ENCODE measurements at places on chromosomes 3 and 15.

GRCh38 chr3:94564247-94564646, 501.4 kb downstream of the NSUN3 start:
- no peak for DNase-seq

GRCh38 chr3:123449102-123449996, 459 bp upstream of the ADCY5 start:
- DNase-seq, result no peak

DNA sequence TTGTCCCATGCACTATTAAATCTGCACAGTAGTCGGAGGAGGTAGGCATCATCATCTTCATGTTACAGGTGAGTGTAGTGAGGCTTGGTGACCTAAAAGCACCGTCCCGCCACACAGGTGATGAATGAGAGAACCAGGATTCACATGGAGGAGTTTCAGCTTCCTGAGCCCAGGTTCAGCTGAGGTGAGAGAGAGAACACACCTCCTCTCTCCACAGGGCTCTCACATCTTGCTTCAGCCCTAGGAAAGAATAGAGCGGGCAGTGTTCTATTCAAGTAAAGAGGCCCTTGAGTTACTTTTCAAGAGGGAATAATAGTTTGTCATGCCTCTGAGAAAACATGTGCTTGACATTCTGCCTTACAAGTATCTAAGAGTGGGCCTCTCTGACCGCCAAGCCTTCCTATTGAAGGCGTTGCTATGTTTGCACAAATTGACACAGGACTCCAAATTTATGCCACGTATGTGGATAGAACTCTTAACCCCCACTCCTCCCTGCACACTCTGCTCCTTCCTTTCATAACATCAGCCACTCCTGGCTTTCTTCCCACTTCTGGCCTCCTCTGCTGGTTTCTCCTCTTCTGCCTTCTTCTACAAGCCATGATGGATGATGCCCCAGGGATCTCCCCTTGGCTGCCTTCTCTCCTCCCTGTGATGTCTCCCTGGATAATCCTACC, 138.3 kb upstream of the ABHD17C start:
- no peak for DNase-seq

DNA sequence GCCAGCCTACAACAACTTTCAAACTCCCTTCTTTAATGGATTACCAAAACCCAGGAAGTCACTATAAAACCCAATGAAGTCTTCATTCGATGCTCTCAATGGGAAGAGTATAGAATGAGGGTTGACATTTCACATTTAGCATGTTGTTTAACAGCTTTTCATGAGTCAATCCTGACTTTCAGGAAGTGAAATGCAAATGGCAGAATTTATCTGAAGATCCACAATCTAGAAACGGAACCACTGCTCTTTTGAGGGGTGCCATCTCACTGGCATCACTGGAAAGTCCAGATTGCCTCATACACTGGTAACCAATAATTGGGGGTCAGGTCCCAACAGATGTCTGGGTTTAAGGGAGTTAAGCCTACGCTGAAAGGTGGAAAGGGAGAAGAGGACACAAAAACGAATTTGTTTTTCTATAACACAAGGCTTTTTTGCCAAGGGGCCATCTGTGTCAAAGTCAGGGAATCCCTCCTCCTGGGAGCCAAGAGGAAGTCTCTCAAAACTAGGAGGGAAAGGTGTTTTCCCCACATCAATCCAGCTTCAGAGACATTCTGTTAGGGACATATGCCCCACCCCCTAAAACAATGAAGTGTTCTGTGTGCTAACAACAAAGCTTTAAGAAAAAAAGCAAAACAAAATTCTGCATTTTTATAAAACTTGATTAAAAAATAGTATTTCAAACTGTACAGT, 12.0 kb upstream of the ATP1B3 start:
- no peak for DNase-seq

DNA sequence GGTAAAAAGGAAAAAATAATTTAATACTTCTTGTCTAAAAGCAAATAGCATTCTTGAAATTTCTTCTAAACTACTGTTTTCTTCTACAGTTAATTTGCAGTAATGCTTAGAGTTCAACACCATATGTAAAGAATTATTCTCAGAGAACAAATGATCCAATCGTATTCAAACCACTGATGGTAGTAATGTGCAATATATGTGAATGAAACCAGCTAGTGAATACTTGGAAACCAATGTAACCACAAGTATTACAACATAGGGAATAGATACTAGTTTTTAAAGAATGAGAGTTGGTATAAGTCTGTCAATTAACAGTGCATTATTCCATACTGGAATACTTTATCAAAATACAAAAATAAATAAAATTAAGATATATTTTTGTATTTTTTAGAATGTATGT, 850.0 kb downstream of the DIPK2A start:
- no peak for DNase-seq

GRCh38 chr3:4674216-4674615, 181.1 kb downstream of the ITPR1 start:
- DNase-seq, result no peak

GRCh38 chr3:193780397-193780796, 187.4 kb downstream of the OPA1 start:
- DNase-seq, result no peak

DNA sequence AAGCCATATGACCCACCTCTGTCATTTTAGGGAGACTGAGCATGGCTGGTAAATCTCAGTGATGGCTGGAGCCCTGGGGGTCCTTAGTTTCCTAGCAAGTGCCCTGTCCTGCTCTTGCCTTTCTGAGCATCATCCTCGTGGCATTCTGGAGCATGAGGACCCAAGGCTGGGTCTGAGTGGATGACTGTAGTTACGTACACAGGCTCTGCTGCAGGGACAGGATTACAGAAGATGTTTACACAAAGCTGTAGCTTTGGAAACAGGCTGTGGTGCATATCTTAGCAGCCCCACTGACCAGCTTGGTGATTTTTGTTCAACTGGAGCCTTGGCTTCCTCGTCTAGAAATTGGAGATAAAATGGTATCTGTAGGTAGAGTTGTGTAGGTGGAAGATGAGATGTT, 272.9 kb upstream of the CTDSPL start:
- no peak for DNase-seq

- DNase-seq, result no peak
Measured at GRCh38 chr15:62809968-62810260, 232.6 kb upstream of the TPM1 start.

DNA sequence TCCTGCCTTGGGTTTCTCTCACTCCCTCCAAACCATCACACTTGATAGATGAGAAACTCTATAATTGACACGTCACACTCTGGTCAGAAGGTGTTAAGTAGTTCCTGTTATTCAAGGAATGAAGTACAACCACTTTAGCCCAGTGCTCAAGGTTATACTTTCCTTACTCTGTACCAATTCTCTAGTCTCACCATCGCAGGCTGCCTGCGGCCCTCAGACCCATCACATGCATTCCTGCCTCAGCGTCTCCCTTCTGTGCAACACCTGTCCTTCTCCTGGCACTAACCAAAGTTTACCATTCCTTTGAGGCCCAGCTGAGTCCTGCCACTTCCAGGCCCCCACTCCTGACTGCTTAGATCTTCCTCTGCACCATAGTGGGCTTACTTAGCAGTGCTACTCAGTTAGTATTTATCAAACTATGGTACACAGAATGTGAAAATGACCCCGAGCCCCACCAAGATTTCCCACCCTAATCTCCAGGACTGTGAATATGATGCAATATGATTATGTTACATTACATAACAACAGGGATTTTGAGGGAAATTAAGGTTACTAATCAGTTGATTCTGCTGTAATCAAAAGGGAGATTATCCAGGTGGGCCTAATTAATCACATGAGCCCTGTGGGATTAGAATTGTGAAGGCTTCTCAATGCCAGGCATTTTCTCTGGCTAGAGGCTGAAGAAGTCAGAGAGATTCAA, 36.2 kb downstream of the SPINK8 start:
- no peak for DNase-seq

DNA sequence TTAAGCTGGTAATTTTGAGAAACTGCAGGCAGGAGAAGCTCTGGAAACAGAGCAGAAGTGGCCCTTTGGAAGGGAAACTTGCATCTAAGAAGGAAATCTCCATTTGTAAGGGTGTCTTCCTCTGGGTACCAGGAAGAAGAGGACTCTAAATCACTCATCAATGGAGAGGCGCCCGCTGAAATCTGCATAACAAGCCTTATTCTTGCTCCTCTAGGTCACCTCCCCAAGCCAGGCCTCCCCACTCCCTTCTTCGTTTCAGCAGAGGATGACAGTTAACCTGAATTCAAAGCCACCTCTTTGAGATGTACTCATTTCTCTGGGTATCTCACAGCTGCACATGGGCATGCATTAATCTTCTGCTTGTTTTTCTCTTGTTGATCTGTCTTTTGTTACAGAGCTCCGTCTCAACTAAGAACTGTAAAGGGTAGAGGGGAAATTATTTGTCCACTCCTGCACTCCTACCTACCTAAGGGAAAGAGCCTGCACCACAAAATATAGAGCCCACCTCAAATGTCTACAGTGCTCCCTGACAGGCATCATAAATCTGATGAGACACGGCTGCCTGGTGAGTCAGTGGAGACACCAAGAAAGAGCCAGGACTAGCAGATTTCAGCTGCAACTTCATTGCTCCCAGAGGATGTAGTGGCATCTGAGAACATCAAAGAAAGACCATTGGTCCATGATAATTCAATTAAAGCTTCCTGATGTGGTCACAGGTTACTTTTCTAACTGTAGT, 51.5 kb downstream of the GABRB3 start:
- no peak for DNase-seq
